K562 (cell line): ENCODE measurements at places on chromosomes 7 and 10. TPM values are rescaled to one million over a fixed set of nuclear protein-coding genes. Genes with fewer than 3 reads are reported as not detected.

INHBA gene
- 0.02 TPM in 2 replicates for total RNA-seq

DNA sequence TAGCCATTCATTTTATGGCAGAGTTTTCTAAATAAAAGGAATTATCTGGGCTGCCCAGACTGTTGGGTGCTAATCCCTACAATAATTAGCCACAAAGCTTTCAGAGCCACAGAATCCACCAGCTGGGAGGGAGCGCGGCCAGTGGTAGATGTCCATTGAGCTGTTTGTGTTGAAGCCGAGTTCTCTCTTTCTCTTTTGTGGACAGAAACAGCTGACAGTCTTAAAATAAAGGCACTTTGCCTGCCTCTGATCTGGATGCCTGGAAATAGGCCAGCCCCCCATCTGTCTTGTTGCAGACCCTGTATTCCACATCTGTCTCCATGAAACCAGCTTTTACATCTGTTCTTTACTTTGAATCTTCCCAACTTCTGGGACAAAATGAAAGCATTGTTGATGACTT is 66.1 kb downstream of the MTPN start:
- no peak overlapping the region for H3K4me3 ChIP-seq
- no peak overlapping the region for H3K27ac ChIP-seq
- H3K27me3 ChIP-seq, result no peaks in the 10 kb centered on the region
- no peaks in the 10 kb centered on the region for H3K36me3 ChIP-seq
- DNase-seq, result no peak

CREM gene
- 43.7 and 46.4 TPM in 2 replicates for total RNA-seq

AKR1D1 gene
- total RNA-seq, result not detected in 2 replicates

- peaks cover 42% of the 10 kb centered on the region for H3K4me1 ChIP-seq
- H3K27ac ChIP-seq, result peak overlapping the region; percentile 45; the same call in 2 of the 3 replicates
- DNase-seq, result peak; percentile 49
These were observed 49.5 kb upstream of the SLC29A3 start for GRCh38 chr10:71269301-71270288.

- H3K27me3 ChIP-seq, result peaks cover 31% of the 10 kb centered on the region
- no peaks in the 10 kb centered on the region for H3K4me1 ChIP-seq
- H3K4me3 ChIP-seq, result no peak overlapping the region
- no peaks in the 10 kb centered on the region for H3K36me3 ChIP-seq
These were observed 106.4 kb upstream of the CDCA7L start for GRCh38 chr7:22051886-22052673.

GRCh38 chr10:35881320-35881719 is 239.2 kb upstream of the FZD8 start:
- H3K27ac ChIP-seq, result no peak overlapping the region
- no peak overlapping the region for H3K4me3 ChIP-seq
- H3K36me3 ChIP-seq, result no peaks in the 10 kb centered on the region
- peaks cover 4% of the 10 kb centered on the region; the same call in 1 of the 2 replicates for H3K4me1 ChIP-seq
- H3K27me3 ChIP-seq, result no peaks in the 10 kb centered on the region; the same call in 1 of the 2 replicates

TMEM72 gene
- not detected in 2 replicates for total RNA-seq

DNA sequence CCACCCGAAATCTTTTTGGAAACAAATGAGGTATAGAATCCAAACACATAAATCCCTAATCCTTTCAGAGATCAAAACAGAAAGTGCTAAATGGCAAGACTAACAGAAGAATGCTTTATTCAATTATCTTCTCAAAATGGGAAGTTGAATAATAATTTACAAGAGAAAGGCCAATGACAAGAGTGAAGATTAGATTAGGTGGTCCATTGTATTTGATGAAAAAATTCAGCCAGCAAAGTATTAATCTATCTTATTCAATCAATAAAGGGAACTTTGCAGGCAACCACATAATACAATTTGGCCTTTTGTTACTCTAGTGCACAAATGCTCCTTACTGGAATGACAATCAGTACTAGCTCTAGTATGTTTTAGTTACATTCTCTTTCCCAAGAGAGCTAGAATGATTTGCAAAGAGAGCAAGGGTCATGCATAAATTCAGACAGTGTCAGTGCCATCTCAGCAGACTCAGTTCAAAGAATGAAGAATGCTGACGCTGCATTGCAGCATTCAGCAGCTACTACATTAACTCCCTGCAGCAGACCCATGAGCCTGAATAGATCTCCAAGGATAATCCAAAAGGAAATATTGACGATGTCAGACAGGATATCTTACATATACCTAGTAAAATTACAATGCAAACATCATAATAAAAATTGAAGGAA is 131.8 kb downstream of the ANK3 start:
- no peak overlapping the region for H3K27ac ChIP-seq
- DNase-seq, result no peak
- H3K4me1 ChIP-seq, result peaks cover 12% of the 10 kb centered on the region; the same call in 2 of the 3 replicates
- H3K4me3 ChIP-seq, result no peak overlapping the region

GRCh38 chr10:82880776-82881290 is 1005.8 kb downstream of the NRG3 start:
- DNase-seq, result no peak
- no peaks in the 10 kb centered on the region for H3K27me3 ChIP-seq
- no peak overlapping the region for H3K27ac ChIP-seq
- H3K4me3 ChIP-seq, result no peak overlapping the region

FANK1 gene
- 0.22 and 0.51 TPM in 2 replicates for total RNA-seq
